Stimulated activated CD8-positive, alpha-beta memory T cell treated with anti-CD3 and anti-CD28 coated beads, Interleukin-2, amount 100 ng/mL, for 1 hour (primary cell): ENCODE measurements at places on chromosomes 3 and 15.
A peak's percentile ranks its signal among the peaks of the same experiment; 100 is the strongest.

GRCh38 chr15:59492389-59493377 is 54.7 kb downstream of the FAM81A start:
- DNase-seq = peak; percentile 14

- DNase-seq = no peak
Observed at GRCh38 chr3:175421902-175422301, 562.8 kb downstream of the NAALADL2 start.

GRCh38 chr3:112689385-112689784 is 48.4 kb upstream of the CCDC80 start:
- no peak for DNase-seq

DNA sequence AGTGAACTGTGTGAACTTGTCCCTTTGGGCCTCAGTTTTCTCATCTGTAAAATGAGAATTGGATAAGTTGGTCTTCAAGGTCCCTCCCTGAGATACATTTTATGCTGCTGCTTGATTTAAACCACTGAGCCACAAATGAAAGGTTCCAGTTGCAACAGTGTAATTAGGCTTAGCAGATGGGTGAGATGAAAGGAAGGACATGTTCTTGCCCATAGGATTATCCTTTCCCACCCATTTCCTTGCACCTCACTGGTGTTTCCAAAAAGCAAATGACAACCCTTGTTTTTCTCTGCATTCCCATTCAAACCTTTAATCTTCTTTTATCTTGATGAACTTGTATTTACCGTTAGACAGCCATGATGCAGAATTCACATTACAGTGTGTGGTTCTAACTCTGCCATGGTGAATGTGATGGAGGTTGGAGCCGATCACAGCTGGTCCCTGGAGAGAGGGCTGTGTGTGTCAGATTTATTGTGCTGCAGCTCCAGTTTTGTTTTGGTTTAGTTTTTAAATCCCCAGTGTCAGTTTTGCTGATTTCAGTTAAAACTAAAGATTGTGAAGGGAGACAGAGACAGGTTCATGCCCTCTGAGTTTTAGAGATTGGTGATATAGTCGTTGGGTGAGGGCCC is 44.0 kb downstream of the MAP2K1 start:
- no peak for DNase-seq

- DNase-seq = no peak
Observed at GRCh38 chr3:132344666-132345280, 27.6 kb downstream of the ACP3 start.

DNA sequence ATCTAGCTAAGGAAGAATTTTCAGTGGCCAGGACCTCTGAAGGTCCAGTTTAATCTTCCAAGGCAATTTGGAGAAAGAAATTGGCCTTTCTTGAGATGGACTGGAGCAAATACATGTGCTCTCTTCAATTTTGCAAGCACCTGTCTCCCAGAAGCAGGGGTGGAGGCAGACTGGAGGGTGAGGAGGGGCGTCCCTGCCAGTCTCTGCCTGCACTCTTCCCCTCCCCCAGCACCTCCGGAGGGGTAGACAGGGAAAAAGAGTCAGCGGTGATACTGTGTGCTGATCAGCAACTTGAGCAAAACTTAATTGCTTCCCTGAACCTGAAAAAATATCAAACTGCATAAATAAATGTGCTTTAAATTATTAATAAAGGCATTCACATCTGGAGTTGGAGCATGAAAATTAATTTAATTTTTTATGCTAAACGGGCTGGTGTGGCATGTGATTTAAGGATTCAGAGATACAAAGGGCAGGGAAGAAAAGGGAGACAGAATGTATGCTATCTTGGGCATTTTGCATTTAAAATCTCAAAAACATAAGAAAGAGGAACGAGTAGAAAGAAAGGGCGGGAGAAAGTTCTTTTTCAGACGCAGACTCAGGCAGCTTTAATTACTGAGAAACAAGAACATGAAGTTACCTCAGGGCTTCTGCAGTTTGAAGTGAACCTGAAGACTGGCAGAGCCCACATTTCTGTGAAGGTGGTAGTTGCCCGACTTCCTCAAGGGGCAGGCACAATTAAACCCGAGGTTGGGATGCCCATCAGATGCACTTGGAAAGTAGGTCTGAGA is 319.7 kb downstream of the UACA start:
- no peak for DNase-seq

- no peak for DNase-seq
Observed at GRCh38 chr3:185632996-185633395, 46.9 kb downstream of the SENP2 start.

DNA sequence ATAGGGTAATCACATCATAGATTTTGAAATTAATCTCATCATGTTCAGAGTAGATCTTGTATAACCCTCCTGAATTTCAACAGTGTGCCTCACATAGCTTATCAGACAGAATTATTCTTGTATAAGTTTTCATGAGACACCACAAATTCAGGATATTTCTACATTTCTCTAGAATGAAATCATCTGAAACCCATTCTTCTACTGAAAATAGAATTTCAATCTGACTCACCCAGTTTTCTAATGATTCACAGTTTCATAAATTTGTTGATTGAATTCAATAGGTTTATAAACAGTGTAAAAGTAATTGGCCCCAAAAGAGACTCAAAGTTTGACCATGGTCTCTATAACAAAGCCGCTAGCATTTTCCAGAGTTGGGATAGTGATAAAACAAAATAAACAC is 1082.6 kb upstream of the EPHA6 start:
- DNase-seq = no peak

- DNase-seq = no peak
Observed at GRCh38 chr3:21889166-21889565, 138.2 kb upstream of the ZNF385D start.

- DNase-seq = no peak
Observed at GRCh38 chr15:74194572-74195559, 7.7 kb downstream of the STRA6 start.

DNA sequence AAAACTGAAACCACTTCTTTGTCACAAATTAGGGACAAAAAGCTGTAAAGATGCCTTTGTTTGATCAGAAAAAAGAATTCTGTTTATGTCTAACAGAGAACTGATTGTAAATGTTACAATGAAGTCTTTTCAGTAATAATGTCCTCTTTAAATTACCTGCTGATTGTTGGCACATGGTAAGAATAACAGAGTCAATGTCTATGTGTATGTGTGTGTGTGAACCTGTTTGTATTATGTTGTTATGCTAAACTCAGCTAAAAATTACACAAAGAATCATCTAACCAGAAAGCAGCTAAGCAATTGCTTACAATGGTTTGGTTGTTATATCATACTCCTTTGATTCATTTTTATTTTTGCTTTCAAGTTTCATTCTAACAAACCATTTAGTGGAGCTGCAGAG is 159.1 kb upstream of the PDZRN3 start:
- DNase-seq = no peak

- DNase-seq = no peak
Observed at GRCh38 chr3:99413504-99413903, 224.9 kb upstream of the COL8A1 start.

GRCh38 chr15:57421551-57421950 is 45.2 kb downstream of the CGNL1 start:
- DNase-seq = no peak

DNA sequence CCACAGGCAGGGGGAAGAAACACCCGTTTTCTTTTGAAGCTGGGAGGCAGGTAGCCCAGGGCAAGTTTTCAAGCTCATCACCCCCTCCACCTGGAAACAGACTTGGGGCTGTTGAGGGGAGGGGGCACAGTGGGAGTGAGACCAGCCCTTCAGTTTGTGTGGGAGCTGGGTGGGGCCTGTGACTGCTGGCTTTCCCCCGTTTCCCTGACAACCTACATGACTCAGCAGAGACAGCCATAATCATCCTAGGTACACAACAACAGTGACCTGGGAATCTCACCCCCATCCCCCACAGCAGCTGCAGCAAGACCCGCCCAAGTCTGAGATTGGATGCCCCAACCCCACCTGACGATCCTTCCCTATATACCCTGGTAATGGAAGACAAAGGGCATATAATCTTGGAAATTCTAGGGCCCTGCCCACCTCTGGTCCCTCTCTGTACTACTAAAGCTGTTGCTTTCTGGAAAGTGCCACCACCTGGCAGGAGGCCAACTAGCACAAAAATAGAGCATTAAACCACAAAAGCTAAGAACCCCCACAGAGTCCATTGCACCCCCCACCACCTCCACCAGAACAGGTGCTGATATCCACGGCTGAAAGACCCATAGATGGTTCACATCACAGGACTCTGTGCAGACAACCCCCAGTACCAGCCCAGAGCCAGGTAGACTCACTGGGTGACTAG is 422.2 kb upstream of the SGO1 start:
- no peak for DNase-seq
